ENCODE measurements at places on chromosomes 7 and 10. TPM values are rescaled to one million over a fixed set of nuclear protein-coding genes. Genes with fewer than 3 reads are reported as not detected.

GRCh38 chr10:76723844-76724243, 913.8 kb downstream of the KCNMA1 start:
- no peak for DNase-seq

DNA sequence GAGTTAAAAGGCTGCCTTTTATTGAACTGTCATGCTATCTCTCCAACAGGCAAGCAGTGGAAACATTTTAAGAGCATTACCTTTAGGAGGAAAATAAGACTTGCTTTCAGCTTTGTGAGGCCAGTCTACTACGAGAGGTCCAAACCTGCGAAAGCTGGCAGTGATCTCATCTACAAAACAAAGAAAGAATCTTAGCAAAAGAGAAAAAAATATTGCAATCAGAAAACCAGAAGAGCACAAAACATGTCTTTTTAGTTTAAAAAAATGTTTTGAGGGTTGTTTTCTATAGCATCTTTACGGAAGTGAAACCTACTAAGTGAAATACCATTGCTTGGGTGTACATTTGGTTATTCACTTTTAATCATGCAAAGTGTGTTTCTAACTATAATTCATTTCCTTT, 147.9 kb downstream of the CPEB3 start:
- DNase-seq = no peak

DNA sequence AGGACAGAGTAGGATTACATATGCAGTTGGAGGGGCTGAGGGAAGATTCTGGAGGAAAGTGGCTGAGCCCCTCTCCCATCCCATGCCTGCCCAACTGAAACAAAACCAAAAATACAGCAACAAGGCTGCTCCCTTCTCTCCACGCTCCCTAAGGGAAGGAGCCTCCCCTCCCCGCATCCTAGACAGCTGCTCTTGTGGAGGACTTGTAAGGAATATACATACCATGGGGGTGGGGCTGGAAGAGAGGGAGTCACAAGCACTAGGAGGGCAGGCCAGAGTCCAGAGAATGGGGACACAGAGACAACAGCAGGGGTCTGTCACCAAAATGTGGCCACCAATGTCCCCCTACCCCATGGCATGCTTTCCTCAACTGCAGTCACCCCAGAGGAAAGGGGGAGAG, 13.2 kb downstream of the LDB1 start:
- DNase-seq = no peak

DNA sequence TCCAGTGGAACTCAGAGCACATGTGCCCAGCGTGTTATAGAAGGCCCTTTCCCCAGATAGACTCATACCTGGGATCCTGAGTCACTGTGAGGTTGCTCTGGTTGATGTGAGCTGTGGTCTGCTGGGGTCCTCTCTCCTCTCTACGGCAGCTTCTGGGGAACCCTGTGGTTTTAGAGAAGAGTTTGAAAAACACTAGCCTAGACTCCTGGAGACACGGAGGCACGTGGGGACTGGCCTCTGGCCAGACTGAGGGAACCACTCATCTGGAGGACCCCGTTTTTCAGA, 10.3 kb downstream of the ZNF775 start:
- DNase-seq = no peak

Gene SNCG
- 9.0 TPM for total RNA-seq

- no peak for DNase-seq
Observed at GRCh38 chr10:132036153-132036886, 29.4 kb upstream of the JAKMIP3 start.

All from psoas muscle (tissue), 8 donors.